ENCODE measurements at places on chromosomes 5 and 9.

- DNase-seq = no peak
Observed at GRCh38 chr5:176799488-176799887, 10.9 kb upstream of the UNC5A start.

DNA sequence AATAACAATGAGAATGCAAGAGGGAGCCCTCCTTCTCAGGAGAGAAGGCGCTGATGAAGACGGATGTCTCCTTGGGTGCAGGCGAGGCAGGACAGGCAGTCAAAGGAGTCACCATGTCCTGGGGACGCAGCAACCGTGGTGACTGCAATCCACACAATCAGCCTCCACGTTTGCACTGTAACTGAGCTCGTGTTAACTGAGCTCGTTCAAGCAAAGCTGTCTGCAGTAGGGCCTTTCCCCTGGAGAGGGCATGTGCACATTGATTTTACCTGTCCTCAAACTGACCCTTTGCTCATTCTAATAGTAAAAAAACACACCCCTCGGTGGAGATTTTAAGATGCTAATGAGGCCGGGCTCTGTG, 2.8 kb downstream of the SARDH start:
- DNase-seq = no peak

GRCh38 chr5:171418982-171419687, at the start of gene FGF18:
FGF18 (plus strand) TSS chr5:171419647; CDS start chr5:171420200, 553 bp downstream.
- DNase-seq = peak; percentile 37

- DNase-seq = no peak
Observed at GRCh38 chr5:148790545-148791333, 35.7 kb upstream of the ADRB2 start.

- no peak for DNase-seq
Observed at GRCh38 chr5:11166923-11167322, 405.9 kb upstream of the DAP start.

DNA sequence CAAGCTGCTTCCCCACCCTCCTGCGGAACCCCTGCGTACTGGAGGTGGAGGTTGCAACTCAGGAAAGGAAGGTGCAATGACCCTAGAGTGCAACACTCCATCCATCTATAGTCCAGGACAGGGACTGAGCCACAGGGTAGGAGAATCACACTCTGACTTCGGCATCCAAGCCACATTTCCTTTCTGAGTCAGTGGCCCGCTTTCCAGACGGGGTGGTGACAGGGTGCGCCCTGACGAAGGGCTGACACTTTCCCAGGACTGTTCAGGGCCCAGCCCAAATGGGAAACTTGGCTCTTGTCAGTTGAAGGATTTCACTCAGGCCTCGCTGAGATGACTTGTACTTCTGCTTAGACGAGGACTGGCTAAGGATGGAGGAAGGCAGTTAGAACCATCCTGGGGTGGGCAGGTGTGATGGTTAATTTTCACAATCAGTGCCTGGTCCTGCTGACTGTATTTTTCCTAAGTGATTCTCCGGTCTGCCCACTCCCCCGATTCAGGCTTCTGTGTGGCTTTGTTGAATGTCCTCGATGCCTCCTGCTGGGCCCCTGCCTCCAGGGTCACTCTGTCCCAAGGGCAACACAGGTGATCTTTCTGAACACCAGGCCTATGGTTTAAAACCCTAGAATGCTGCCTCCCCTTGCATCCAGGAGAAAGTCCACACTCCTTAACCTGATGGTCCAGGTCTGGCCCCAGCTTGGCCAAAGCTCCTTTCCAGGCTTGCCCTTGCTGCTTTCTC, 228.1 kb downstream of the FSTL4 start:
- DNase-seq = no peak

- DNase-seq = no peak
Observed at GRCh38 chr9:17878810-17879370, 300.0 kb downstream of the SH3GL2 start.

DNA sequence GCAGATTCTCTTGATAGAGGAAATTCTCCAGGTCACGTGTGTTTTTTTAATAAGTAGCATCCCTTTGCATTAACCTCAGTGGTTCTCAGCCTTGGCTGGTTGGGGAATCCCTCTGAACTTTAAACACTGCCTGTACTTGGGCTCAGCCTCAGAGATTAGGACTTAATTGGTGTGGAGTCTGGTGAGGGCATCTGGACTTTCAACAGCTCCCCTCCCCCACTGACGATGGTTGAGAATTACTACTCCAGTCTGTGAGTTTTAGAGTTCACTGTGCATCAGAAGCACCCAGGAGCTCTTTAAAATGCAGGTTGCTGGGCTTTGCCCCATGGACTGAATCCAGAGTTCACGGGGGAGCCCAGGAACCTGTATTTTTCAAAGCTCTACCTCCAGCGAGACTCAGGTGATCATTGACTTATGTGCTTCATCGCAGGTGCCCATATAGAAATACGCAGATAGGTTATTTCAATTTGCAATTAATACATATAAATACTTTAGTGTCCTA, 71.4 kb downstream of the DAPK1 start:
- no peak for DNase-seq

DNA sequence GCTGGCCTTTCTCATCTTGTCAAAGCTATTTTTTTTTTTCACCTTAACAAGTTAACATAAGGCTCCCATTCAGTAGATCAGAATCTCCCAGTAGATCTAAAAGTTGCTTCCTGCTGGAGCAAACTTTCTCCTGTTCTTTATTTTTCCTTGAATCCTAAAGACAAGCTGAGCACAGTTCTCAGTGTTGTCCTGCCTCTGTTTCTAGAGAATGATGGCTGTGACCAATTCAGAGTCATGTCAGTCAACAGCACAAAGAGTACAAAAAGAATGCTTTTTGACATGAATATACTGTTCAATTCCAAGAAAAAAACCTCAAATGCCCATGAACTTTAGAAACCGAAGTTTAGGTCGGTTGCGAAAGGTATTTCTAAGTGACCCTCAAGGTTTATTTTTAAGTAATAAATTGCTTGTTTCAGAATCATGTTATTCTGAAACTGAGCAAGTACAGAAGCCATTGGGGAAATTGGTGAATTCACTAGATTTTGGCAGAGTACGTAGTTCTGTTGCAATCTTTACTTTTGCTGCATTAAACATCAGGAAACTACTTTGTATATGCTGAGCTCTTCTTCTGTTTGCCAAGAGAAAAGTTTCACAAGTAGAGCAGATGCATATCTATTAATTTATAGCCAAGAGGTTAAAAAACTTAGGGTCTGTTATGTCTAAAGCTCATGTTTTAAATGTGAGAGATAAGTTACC, 161.7 kb upstream of the RPS23 start:
- DNase-seq = no peak

GRCh38 chr5:61734966-61735365, 402.9 kb downstream of the ZSWIM6 start:
- no peak for DNase-seq

- DNase-seq = no peak
Observed at GRCh38 chr5:169299663-169300467, 1.1 kb downstream of the SLIT3 start.

- DNase-seq = no peak
Observed at GRCh38 chr5:39702928-39703327, 278.1 kb upstream of the DAB2 start.

- DNase-seq = no peak
Observed at GRCh38 chr9:96867079-96867804, 12.9 kb upstream of the ZNF782 start.

GRCh38 chr9:99051851-99052250, 53.1 kb upstream of the TGFBR1 start:
- no peak for DNase-seq

GRCh38 chr5:149422366-149423048, 43.4 kb upstream of the IL17B start:
- no peak for DNase-seq

All from CD8-positive, alpha-beta memory T cell (primary cell).